ENCODE measurements at places on chromosomes 5 and 9.

DNA sequence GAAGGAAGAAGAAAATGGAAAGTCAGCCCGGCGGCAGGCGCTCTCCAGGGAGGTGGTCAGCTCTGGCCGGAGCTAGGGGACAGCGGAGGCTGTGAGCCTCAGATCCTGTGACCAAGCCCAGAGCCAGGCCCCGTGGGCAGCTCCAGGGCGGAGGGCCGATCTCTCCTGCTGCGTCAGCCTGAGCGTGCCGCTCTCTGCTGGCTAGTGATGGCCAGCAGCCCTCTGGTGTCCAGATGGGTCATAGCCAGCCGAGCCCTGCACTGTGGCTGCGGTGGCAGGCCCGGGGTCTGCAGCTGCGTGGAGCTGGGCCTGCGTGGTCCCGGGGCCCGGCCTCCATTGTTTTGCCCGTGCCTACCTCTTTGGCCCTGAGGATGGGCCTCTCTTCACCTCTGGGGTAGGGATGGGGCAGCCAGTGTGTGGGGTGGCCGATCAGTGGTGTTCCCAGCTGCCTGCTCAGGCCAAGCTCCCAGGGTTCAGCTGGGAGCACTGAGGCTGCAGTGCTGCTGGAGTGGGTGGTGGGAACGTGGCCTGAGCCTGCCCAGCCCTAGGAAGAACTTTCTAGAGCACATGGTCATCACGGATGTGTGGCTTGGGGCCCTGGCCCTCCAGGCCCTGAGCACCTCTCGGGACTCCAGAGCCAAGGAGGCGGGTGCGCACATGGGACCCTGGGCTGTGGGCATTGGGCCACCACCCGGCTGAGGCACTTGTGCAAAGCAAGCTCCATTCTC lies 17.1 kb upstream of the NRARP start:
- no peak for DNase-seq

DNA sequence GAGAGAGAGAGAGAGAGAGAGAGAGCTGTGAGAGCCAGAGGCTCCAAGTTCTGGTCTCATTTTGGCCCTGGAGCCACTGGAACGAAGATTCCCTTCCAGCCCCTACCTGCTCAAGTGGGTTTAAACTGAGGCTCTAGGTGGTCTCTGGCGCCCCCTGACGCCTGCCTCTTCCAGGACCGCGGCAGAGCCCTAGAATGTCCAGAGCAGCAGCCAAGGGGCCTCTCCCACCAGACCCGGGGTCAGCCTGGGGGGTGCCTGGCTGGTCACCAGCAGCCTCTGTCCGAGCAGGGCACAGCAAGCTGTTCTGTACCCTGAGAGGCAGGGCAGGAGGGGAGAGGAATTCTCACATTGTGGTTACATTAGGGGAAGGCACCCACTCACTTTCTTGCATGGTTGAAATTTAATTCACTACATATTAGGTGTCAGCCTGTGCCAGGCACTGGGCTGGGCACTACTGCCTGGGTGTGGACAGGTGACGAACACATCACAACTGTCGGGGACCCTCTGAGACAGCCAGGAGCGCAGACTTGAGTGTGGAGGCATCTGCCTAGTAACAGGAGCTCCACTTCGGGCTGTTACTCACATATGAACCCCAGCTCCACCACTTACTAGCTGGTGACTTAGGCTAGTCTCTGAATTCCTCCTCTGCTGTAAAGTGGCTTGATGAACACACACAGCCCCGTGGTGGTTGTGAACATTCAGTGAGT lies 44.5 kb downstream of the AMBP start:
- DNase-seq = no peak

DNA sequence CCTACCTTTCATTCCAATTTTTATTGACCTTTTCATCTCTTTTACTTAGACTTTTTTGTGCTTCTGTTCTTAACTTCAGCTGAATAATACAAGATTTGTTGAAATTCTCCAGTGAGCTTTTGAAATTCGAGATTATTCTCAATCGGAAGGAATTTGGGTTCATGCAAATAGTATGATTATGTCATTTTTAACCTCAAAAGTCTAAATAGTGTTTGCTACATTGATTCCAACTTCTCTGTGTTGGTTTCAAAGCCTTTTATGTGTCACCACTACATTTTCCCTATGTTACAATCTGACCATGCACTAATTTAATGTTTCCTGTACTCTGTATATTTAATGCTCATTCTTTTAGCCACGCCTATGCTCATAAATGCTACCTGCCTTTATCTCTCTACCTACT lies 44.1 kb downstream of the VPS13A start:
- no peak for DNase-seq

- no peak for DNase-seq
Observed at GRCh38 chr5:61737301-61737963, 405.4 kb downstream of the ZSWIM6 start.

DNA sequence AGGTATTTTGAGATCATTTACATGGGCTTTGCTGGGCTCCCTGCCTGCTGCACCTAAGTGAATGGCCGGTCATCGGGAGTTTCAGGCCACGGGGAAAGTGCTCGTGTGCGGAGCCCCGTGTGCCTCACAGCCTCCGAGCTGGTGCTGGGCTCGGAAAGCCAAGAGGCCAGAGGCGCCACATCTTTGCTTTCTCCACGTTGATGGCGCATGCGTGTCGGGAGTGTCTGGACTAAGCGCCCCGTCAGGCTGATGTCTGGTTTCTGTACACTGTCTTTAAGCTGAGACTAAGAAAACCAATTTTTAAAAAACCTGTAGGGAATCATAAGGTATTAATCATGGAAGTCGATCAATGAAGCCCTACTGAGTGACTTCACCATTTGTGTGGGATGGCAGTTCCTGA lies 69.1 kb downstream of the OTULIN start:
- no peak for DNase-seq

- no peak for DNase-seq
Observed at GRCh38 chr9:28782630-28783029, 1209.3 kb upstream of the C9orf72 start.

DNA sequence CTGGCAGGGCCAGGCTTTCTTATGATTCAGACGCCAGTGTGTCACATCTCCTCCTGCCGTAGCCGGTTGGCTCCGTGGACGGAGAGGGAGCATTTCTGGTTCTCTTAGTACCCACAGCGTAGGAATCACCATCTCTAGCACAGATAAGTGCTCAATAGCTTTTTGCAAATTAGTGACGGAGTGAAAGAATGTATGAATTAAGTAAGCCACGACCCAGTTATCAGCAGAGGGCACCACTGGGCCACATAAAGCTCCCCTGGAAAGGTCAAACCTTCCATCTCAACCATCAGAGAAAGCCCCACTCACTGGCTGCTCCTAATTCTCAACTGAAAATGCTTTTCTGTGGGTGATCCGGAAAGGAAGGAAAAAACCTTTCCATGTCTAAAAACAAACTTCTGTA lies 317.0 kb upstream of the ADCY2 start:
- DNase-seq = no peak

DNA sequence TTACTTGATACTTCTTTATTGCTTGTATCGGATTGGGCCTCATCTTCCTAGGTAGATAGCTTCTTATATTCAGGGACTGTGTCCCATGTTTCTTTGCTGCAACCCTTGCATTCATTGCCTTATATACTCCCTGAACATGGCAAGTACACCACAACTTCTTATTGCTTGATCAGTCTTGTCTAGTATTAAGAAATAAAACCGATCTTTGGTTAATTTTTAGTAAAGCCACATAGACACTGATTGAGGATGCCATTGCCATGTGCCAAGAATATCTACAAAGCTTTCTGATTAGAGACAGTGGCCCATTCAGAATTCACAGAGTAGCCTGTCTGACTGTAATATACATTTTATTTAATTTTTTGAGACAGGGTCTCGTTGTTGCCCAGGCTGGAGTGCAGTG lies 34.7 kb upstream of the ANKRD55 start:
- DNase-seq = no peak

- no peak for DNase-seq
Observed at GRCh38 chr5:177495243-177496060, 2.0 kb downstream of the PDLIM7 start.

DNA sequence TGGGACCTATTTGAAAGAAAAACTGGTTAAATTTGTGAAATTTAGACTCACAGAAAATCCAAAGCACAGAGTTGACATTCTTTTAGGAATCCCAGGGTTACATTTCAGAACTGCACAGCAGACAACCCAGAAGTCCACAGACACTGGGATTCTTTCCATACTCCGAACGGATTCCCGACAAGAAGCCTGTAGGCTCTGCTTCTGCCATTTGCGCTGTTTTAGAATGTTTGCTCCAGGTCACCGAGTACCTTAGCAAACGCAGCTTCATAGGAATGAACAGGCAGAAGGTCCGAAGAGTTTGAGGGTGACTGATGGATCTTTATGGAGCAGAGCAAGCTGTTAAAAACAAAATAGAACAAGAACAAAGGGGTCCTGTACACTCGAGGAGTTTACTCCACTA lies 84.5 kb upstream of the NFIB start:
- DNase-seq = no peak
